ENCODE measurements at places on chromosomes 6 and 20.
A peak's percentile ranks its signal among the peaks of the same experiment; 100 is the strongest.

DNA sequence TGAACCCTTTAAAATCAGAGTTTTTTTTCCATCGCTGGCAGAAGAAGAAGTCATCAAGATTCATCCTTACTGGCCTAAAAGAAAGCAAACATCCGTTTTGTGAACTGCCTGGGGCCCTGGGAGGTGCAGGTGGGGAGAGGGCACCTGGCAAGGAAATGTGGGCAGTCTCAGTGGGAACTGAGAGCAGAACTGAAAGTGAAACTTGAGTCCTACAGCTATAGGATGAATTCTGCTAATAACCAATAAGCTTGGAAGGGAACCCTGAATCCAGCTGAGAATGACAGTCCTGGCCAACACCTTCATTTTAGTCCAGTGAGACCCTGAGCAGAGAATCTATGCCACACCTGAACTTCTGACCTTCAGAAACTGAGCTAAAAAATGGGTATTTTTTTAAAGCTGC is 130.1 kb upstream of the ASCC3 start:
- DNase-seq = peak; percentile 29

DNA sequence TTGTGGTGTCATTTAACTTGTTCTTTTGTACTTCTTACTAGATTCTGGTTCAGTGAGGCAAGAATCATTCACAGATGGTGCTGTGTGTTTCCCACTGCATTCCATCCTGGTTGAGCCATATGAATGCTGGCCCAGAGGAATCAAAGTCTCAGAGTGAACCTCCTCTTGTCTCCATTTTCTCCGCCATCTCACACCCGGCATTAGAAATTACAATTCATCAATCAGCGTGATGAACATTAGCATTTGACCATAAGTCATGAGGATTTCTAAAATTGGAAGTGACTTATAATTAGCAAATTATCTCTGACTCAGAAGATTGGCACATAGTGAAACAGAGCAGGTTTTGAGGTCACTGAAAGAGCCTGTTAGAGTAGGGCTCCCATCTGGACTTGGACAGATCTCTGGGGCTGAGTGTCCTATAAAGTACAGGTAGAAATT is 25.2 kb downstream of the TNFAIP3 start:
- DNase-seq = no peak

DNA sequence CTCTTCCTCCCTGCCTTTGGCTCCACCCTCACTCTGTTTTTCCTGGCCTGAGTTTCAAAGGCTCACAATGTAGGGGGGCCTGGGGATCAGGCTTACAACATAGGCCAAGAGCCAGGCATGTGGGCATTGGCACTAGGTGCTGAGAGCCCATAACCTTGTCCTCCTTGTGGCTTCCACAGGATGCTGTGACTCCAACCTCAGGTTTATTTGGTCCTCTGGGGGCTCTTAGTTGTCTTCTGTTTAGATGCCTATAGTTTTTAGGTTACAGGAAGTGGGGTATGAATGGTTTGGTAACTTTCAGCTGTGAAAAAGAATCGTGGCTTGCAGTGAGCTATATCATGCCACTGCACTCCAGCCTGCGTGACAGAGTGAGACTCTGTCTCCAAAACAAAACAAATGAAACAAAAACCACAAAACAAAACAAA is 25.6 kb downstream of the MMP24 start:
- peak; percentile 74 for DNase-seq

DNA sequence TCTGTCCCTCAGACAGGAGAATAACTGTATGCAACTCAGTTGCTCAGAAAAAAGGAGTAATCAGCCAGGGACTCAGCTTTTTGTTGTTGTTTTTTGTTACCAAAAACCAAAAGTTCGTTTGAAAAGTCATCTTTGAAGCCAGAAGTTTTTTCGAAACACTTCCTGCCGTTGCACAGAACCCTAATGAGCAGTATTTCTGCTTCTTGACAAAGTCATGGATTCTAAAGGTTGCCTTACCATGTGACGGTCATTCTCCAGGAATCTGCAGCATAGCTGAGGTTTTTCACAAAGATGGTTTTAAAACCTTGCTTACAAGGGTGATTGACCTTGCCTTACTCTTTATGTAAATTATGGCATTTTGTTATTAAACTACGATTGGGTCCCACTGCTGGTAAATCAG is 1.9 kb downstream of the RAB32 start:
- DNase-seq = no peak

GRCh38 chr20:7108929-7109328 is 341.4 kb downstream of the BMP2 start:
- no peak for DNase-seq

DNA sequence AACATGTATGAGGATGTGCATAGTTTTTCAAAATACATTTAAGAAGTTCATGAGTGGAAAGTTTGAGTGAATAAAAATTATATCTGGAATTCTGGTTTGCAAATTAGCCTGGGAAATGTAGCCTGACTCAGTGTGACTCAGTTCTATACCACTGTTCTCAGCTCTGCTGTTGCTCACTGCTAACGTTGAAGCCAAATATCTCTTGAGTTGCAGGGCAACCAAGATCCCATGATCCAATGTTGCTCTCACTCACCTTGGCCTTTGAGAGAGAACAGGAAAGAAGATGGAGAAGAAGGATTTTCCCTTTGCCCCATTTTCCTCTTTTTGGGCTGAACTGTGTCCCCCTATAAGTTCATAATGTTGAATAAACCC is 28.9 kb downstream of the PSMB9 start:
- DNase-seq = no peak

GRCh38 chr6:33103776-33104175 is 28.0 kb downstream of the HLA-DPB1 start:
- no peak for DNase-seq

GRCh38 chr20:45934046-45934585 is 367 bp upstream of the PCIF1 start:
- no peak for DNase-seq

GRCh38 chr6:98014442-98015201 is 731.6 kb upstream of the MMS22L start:
- no peak for DNase-seq

DNA sequence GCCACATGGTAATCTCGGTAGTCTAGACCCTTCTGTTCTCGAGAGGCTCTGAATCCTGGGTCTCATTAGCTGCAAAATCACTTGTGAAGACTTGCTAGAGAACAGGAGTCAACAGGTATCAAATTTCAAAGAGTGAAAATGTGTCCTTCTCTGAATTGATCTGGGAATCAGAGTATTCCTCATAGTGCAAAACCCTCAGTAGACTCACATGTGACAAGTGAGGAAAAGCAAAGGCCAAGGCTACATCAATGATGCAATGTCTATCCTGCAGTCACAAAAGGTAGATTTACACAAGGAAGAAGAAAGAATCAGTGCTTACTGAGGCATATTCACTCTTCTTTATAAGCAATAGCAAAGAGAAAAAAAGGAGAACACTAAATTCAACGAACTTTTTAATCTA is 1220.0 kb upstream of the GJE1 start:
- DNase-seq = no peak

DNA sequence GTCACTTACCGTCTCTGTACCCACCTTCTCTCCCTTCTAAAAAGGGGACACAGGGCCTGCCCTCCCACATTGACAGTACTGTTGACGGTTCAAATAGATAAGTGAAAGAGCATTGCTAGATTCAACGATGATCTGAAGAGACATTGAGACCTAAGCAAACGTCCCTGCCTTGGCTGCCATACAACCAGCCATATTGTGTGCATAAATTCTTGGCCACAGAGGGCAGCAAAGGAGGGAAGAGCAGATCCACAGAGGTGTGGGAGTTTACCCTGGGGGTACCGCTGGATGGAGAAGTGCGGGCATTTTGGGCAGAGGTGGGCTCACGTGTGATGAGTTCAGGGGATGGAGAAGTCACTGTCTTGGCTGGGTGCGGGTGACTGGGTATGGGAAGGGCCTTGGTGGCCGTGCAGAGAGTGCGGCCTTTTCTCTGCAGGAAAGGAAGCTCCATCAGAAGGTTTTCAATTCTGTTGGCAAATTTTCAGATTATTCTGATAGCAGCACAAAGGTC is 85.6 kb downstream of the POPDC3 start:
- DNase-seq = no peak

GRCh38 chr6:56742122-56742791 is 99.6 kb upstream of the DST start:
- DNase-seq = no peak

GRCh38 chr6:24051942-24052589 is 73.9 kb upstream of the NRSN1 start:
- no peak for DNase-seq

- DNase-seq = no peak
These were observed 335.4 kb downstream of the COL12A1 start for GRCh38 chr6:74870403-74870802.

- no peak for DNase-seq
These were observed 273.9 kb downstream of the RFPL4B start for GRCh38 chr6:112620812-112621569.

DNA sequence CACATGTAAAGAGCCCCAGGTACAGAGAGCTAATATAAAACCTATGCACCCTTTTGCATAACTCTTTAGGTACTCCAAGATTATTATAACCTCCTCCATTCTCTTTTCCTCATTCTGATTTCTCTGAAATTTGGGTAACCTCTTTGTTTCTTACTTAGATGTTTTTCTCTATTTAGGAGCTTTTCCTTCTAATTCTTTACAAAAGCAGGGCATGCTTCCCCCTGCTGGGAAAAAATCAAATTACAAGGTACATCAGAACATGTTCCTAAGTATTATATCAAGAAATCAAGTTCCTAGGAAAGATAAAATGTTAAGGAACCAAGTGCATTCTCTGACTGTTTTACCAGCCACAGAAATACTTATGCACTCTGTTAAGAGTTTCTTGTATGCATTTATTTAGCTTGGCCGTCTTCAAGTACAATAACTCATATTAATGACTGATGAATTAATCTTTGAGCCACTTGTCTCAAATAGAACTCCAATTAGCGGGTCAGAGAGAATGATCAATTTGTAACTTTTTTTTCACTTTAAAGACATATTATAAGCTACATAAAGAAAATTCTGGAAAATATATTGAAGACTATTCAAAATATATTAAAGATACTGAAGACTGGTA is 2.1 kb downstream of the KHDRBS2 start:
- DNase-seq = no peak

- DNase-seq = no peak
These were observed 53.2 kb upstream of the PLEKHG1 start for GRCh38 chr6:150546457-150546856.

- DNase-seq = no peak
These were observed 37.8 kb downstream of the BEND6 start for GRCh38 chr6:56992703-56993102.

DNA sequence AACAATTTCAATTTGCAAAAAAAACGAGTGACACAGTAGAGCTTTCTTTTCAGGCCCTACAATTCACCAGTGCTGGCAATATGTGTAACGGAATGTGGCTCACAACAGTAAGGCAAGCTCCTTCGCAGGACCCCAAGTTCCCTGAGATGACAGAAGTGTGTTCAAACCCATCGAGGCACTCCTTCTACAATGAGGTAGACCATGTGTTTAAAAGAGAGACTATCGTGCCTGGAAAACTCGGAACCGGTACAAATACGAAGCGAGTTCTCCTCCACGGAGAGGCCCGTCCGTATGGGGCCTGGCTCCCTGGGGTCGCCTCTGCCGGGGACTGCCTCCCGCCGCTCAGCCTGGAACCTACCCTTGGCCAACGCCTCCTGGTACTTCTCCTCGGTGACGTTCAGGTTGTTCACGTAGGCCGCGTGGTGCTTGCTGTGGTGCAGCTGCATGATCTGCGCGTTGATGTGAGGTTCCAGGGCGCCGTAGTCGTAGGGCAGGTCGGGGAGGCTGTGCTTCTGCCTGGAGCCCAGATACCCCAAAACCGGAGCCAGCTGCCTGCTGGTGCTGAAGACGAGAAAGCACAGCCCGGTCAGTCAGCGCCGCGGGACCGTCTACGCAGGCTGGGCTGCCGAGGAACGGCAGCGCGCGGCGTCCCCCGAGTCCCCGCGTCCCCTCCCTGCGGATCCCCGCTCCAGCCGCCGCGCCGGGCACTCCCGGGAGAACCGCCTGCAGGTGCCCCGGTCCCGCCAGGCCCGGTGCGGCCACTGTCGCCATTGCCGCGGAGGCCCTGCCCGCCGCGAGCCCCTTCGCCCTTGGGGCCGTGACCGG is 526 bp downstream of the SOD2 start:
- peak; percentile 64 for DNase-seq

GRCh38 chr6:70188202-70188601 is 114.7 kb downstream of the COL9A1 start:
- no peak for DNase-seq

DNA sequence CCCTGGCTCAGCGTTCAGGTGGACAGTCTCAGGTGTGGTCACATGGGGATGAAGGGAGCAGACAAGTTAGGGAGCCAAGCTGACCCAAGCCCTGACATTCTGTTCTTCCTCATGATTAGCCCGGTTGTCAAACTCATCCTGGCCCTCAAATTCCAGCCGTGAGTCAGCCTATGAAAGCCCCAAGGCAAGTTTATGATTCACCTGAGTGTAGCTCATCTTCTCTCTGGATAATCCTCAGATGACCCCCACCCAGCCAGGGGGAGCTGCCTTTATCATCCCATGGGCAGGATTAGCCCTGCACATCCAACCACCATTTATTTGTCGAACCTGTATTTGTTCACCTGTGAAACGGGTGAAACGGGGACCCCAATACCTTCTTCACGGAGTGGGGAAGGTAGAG is 161.9 kb downstream of the DHX35 start:
- no peak for DNase-seq

GRCh38 chr20:59084041-59084850 is 41.7 kb upstream of the PRELID3B start:
- no peak for DNase-seq

DNA sequence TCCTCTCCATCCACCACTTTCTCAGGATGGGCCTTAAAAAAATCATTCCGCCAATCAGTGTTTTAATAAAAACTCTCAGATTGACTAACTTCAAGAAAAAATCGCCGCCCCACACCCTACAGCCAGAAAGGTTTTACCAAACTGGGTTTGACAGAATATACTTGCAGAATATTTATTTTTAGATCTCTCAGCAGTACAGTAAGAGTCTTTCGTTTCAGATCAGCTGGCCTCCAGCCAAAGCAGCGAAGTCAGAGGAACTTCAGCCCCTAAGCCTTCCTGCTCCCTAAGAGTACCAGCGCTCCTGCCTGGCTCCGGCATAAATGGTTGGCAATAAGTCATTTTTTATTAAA is 24.7 kb downstream of the TBC1D7 start:
- no peak for DNase-seq

- no peak for DNase-seq
These were observed 36.0 kb upstream of the TCP11 start for GRCh38 chr6:35177157-35177556.

- DNase-seq = no peak
These were observed 260.9 kb downstream of the NKAIN2 start for GRCh38 chr6:124064317-124065113.

GRCh38 chr6:17874753-17875152 is 112.7 kb downstream of the KIF13A start:
- no peak for DNase-seq

All from CD4-positive, alpha-beta memory T cell (primary cell).